Activated CD4-positive, alpha-beta memory T cell treated with anti-CD3 and anti-CD28 coated beads for 36 hours (primary cell): ENCODE measurements at places on chromosomes 5 and 9. TPM values are rescaled to one million over a fixed set of nuclear protein-coding genes. Genes with fewer than 3 reads are reported as not detected.

Gene GABRA6
- not detected for total RNA-seq

DNA sequence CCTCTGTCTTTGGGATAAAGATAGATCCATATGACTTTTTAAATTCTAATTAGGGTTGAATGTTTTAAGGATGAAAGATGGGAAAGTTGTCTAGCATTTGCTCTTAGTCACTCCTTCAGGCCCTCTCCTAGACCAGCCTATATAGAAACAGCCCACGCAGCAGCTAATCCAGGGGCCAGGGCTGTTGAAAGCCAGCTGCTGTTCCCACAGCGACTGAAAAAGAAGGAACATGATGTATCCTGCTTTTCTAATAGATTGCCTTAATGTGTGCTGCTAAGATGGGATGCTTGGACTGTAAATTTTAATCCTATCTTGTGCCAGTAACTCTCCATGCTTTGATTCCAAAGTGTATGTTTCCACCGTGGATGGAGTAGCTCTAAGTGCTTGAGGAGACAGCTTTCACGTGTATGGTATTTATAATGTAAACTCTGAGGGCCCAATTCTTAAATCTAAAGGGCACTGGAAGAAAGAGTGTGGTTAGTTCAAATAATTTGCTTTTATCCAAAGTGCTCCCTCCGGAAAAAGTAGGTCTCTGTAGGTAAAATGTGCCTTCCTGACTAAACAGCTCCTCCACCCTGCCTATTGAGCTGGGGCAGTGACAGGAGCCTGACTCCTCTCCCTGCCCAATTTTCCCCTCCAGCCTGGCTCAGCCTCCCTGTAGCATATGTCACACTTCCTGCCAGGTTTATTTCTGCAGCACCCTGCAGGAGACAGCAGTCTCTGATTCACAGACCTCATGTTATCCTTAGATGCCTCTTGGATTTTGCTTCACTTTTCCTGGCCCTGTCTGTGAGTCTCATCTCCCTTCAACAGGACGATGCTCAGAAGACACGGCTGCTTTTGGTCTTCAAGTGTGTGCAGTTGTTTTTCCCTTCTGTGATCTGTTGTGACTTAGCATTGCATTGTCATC lies 33.2 kb downstream of the SLC36A1 start:
- no peak for DNase-seq

Gene TICAM2
- total RNA-seq, result 0.40 TPM

Gene NR2F1-AS1
- total RNA-seq, result not detected

DNA sequence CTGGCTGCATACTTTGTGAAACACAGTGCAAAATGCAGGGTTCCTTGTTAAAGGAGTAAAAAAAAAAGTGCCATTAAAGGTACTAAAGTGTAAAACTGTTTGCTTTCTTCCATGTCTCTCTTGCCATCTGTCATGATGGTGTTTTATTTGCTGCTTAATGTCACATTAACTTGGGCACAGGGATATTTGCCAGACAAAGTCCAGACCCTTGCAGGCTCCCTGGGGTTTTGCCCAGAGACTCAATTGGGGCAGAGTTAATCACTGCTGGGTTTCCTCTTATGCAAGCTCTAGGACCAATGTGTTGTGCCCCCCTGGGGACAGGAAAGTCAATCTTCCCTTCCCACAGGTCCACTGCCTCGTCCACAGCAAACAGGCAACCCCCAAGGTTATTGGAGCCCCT lies 274.3 kb upstream of the SGCD start:
- DNase-seq, result no peak

- no peak for DNase-seq
These were observed 31.9 kb downstream of the THBS4 start for GRCh38 chr5:80067016-80067415.

GRCh38 chr5:67732471-67732870 lies 483.1 kb upstream of the PIK3R1 start:
- DNase-seq, result no peak

DNA sequence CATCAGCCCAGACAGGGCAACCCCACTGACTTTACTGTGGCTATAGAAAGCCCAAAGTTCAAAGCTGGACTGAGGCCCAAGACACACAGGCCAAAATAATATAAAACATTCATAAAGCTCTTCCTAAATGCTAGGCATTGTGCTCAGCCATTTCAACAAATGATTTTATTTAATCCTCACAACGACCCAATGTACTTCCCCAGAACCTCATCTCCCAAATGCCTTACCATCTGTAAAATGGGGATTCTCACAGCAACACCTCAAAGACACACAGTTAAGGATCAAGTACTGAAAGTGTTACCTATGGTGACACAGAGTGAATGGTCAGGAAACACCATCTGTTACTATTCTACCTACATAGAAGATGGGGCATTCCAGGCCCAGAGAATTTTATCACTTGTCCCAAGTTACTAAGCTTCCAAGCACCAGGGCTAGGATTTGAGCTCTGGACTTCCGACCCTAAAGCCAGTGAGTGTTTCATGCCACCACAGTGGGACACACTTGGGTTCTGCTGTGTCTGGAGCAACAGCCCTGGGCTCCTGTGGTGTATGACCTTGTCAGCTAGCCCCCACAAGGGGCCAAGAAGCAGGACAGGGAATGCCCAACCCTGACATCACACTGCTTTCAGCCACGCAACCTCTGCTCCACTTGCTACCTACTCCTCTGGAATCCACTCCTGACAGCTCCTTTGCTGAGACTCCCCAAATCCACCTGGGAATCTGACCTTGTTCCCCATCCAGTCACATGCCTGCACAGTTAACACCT lies 15.1 kb downstream of the SHB start:
- no peak for DNase-seq

Gene PKN3
- total RNA-seq, result 10.4 TPM

Gene CBY3
- 0.67 TPM for total RNA-seq
